ENCODE measurements at places on chromosomes 2 and 18.

DNA sequence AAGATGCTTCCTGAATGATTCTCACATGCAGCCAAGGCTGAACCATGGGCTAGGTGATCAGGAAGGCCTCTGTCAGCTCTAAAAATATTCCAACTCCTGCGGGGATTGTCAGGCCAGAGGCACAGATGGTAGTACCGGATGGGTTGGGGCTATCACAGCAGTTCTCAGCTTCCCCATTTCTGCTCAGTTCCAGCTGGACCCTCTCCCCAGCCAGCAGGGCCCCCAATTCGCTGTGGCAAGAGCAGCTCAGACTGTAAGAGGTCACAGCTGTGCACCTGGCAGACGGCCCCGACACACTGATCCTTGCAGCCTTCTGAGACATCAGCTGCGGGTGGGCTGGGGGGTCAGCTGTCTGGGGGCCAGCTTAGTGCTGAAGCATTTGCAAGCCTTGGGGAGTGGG lies 43.6 kb upstream of the TCF7L1 start:
- DNase-seq, result peak; percentile 93

DNA sequence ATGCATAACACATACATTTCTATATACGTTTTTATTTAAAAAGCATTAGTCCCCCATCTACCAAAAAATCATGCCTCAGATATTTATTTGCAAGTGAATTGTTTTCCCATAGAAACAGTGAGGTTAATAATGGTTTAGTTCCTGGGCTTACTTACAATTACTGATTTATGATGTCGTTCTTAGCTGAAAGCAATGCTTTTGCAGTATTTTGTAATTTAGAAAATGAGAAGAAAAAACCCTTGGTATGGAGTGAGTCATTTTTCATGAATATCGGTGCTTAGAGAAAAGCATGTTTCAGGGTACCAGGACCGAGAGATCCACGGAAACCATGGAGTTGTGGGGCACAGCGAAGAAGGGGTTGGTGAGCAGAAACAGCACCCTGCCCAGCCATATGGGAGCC lies 12.0 kb upstream of the CDK15 start:
- no peak for DNase-seq

- DNase-seq, result no peak
Measured at GRCh38 chr2:165582409-165582808, 112.9 kb downstream of the CSRNP3 start.

DNA sequence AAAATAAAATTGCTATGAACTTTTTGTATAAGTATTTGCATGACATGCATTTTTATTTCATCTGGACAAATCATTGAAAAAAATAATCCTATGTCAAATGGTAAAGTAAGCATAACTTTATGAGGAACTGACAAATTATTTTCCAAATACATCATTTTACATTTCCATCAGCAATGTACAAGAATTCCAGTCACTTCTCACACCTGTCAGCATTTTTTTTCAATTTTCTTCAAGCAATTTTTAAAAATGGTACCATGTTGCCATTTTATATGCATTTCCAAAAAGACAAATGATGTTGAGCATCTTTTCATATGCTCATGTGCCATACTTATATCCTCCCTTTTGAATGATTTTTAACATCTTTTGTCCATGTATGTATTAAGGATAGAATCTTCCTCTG lies 961.7 kb upstream of the PIK3C3 start:
- DNase-seq, result no peak

- peak; percentile 4 for DNase-seq
Measured at GRCh38 chr2:73907840-73908452, 15.1 kb downstream of the ACTG2 start.

GRCh38 chr2:234725528-234726264 lies 226.1 kb upstream of the SH3BP4 start:
- no peak for DNase-seq

GRCh38 chr2:234851451-234851850 lies 100.4 kb upstream of the SH3BP4 start:
- no peak for DNase-seq

DNA sequence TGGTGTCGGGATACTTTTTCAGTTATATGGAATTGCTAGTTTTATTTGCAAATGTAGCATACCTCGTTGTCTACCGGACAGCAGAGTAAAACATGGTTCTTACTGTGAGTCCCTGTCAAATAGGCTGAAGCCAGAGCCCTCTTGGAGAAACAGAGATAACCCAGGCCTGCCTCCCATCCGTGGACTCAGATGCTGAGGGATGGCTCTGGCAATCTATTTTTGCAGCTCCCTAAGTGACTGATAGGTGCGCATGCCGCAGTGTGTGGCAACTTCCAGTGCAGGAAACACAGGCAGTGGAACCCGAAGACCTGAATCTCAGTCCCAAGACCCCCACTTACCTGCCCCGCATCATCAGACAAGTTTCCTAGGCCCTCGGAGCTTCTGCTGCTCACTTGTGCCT lies 33.6 kb downstream of the STEAP3 start:
- no peak for DNase-seq

DNA sequence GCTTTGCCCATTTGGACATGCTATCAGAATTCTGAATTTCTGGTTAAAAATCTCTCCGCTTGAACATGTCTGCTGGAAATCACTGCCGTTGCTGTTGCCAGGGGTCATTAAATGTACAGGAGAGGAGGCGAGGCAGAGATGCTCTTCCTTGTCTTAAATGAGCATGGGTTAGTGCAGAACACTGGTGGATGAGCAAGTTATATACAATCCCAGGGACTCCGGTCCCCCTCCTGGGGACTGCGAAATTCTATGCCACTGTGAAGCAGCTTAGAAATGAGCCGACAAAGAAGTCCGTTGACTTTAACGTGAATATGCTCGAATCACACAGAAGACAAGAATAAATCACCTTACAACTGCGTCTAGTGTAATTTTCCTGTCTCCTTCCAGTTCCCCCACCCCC lies 95.1 kb upstream of the KLHL14 start:
- DNase-seq, result no peak

GRCh38 chr2:30270166-30270565 lies 38.8 kb downstream of the LBH start:
- DNase-seq, result no peak

DNA sequence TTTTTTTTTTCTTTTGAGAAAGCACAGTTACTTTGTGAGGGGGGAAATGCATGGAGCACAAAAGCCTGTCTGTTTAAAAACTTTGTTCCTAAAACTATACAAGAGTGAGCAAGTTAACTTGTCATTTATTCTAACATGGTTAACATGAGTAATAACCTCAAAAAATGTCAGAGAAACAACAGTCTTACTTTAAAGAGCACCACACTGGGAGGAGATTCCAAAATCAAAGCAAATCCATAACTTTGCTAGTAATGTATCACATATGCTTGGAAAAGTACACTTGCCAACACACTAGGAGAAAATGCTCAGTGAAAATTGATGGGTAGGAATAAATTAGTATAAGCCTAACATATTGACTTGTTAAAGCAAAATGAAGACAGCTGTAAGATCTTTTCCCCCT lies 157.1 kb downstream of the PRPF40A start:
- DNase-seq, result no peak

DNA sequence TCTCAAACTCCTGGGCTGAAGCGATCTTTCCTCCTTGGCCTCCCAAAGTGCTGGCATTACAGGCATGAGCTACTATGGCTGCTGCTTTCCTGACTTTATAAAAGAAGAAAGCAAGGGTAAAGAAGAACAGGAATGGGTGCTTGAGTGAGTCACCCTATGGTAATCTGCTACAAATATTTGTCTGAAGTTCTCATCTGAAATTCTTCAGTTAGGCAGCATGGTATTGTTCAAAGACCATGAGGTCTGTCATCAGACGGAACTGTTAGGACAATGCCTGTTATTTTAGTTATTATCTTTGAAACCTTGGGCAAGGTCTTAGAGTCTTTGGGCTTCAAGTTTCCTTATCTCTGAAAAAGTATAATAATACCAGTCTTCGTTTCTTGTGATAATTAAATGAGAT lies 695.8 kb downstream of the RNF144A start:
- no peak for DNase-seq

- DNase-seq, result no peak
Measured at GRCh38 chr18:28004606-28005005, 172.3 kb downstream of the CDH2 start.

GRCh38 chr2:128792476-128793054 lies 473.9 kb upstream of the HS6ST1 start:
- DNase-seq, result no peak

DNA sequence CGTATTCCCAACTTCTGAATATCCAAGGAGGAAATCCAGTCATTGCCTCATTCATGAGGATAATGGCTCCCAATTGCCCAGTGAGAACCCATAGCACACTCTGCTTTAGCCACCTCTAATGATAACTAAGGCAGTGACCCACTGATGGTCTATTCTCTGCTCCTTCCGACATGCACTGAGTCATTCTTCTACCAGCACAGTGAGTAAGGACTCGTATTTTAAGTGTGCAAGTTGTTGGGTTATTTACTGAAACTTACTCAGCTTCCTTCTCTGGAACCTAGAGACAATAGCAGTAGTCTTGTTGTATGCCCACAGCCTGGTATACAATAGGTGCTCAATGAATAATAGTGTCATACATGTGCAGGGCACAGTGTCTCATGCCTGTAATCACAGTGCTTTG lies 81.1 kb upstream of the ZNF397 start:
- DNase-seq, result no peak

GRCh38 chr18:76528477-76529432 lies 33.7 kb upstream of the ZNF516 start:
- DNase-seq, result peak; percentile 78

DNA sequence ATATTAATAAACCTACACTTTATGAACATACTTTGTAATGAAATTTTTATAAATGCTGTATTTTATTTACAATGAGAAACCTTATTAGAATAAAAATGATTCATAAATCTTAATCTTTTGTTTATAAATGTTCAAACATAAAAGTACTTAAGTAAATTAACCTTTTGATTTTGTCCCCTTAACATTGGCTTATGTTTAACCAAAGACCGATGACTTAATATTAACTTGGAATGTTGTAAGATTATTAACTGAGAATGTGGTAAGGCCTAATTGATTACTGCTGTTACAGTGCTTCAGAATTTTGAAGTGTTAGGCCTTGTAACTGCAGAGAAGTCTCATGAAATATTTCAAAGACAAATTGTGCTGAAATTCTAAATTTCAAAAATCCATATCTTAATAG lies 5.7 kb downstream of the CPS1 start:
- no peak for DNase-seq

GRCh38 chr2:44247924-44248323 lies 27.4 kb upstream of the SLC3A1 start:
- no peak for DNase-seq

DNA sequence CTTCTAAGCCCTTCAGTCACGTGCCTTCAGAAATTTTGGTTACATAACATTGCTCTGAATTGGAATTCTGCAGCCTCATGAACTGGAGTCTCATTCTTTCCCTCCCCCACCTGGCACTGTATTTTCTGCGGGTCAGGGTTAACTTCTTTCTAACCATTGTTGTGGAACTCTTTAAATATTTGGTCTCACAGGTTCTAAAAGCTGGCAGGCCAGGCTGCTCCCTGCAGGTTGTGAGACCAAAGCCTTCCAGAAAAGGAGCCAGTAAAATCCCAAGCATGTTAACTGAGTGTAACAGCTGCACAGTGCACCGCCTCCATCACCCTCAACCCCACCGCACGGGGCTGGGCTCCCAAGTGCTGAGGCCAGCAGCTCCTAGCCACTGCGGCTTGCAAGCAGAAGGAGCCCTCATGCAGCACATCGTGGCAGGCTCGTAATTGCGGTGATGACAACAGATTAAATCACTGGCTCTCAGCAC lies 174.1 kb upstream of the ALPP start:
- DNase-seq, result no peak

GRCh38 chr2:23449831-23450331 lies 64.9 kb downstream of the KLHL29 start:
- no peak for DNase-seq

DNA sequence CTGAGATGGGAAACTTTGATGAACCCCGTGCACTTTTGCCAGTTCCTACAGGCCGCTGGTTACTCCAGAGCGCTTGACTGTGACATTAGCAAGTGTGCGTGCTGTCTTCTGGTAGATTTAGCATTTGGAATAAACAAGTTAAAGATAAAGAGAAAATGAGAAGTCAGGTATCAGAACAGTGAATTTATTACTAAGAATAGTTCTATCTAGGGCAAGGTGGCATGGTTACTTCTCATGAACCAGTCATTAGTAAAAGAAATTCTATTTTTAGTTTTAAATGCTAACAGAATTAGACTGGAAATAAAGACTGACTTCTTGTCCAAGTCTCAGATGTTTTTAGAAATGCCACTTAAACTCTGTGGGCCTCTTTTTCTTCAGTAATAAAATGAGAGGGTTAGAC lies 204.0 kb upstream of the TPO start:
- DNase-seq, result no peak

GRCh38 chr2:164976301-164976700 lies 21.0 kb upstream of the SLC38A11 start:
- no peak for DNase-seq

DNA sequence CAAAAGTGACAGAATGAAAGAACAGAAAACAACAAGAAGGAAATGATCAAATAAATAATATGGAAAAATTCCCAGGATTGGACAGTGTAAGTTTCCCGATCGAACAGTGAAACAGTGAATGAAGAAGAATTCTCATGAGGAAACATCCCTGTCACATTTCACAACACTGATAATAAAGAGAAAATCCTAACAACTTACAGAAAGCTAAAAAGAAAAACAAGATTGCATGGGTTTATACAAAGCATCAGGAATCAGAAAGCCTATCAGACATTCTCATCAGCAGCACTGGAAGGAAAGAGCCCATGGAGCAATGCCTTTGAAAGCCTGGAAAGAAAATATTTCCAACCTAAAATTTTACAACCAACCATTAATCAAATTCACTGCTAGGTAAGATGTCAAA lies 9.9 kb upstream of the COL6A3 start:
- no peak for DNase-seq

GRCh38 chr2:179886-180285 lies 83.9 kb downstream of the SH3YL1 start:
- DNase-seq, result no peak

DNA sequence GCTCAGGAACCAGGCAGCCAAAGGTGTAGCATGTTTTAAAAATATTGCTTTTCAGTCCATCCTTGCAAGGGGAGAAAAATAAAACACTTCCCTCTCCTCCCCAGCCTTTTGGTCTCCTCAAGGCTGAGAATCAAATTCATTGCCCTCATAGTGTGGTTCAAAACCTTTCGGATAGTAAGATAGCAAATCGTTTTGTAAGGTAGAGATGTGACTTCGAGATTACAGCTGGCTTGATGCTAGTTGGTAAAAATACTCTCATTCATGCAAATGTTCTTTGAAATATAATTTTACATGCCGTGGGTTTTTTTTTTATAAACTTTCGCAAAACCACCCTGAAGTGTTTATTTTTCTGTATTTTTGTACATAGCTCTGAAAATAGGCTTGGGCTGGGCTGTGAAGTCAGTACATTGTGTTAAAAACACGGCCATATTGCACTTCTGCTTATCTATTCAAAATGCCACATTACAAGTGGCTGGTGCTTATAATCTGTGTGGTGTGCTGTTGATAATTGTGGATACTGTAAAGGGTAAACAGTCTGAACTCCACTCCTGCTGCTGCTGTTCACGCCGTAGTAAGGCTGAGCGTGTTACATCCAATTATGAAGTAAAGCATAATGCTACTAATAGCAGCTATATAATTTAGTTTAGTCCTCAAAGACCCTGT lies 172.0 kb upstream of the SIX3 start:
- DNase-seq, result peak; percentile 66

All from NCI-H524 (cell line).